ENCODE measurements at places on chromosomes 1 and 21.

DNA sequence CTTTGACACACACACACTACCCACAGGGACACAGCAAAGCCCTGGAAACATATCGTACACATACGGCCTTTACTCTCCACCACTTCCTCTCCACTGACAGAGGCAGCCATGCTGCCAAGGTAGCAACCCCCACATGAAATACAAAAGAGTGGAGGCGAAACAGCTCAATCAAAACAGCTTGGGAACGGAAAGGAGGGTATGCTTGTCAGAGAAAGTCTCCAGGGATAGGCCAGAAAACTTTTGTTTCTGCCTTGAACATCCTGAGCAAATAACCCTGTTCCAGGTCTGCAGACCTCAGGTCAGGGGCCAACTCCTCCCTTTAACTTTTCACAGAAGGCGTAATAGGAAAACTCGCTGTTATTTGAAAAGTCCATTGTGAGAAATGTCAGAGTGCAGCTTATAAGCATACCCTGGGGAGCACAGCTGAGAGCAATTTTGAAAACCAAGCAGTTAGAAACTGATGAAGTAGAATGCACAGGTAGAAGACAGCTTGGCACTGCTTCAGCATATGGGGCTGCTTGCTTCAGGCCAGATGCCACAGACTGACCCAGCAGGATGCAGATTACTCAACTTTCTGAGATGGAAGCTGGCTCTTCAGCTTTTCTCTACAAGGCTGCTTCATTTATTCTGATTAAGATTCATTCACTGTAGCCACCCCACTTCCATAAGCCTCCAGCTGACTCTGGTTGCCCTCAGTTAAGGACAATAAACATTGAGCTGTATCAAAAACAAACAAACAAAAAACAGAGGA lies 18.0 kb downstream of the KIAA0319L start:
- DNase-seq, result no peak

GRCh38 chr1:115059316-115059715 lies 29.7 kb downstream of the TSHB start:
- no peak for DNase-seq

GRCh38 chr1:223680188-223680587 lies 14.7 kb upstream of the CAPN8 start:
- DNase-seq, result no peak

GRCh38 chr1:79903321-79903720 lies 896.8 kb upstream of the ADGRL4 start:
- DNase-seq, result no peak

DNA sequence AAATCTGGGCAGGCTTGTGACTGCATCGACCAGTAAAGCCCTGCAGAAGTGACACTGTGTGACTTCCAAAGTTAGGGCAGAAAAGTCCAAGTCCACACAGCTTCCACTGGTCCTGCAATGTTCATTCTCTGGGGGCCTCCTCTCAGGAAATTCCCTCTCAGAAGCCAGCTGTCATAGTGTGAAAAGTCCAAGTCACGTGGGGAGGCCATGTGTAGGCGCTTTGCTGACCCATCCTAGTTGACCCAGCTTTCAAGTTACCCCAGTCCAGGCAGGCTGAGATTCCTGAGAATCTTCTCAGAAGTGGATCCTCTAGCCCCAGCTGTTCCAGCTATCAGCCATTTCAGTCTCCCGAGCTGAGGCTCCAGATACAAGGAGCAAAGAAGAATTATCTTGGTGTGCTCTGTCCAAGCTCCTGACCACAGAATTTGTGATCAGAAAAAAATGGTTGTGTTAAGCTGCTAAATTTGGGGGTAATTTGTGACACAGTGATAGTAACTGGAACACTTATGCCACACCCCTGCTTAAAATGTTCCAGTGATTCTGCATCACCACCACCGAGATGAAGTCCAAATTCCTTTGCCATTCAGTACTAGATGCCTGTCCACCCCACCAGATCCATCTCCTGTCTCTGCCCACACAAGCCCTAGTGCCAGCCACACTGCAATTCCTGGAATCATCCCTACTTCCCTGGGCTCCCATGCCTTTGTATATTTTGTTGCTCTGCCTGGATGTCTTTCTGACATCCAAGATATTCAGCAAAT lies 2.5 kb upstream of the STUM start:
- no peak for DNase-seq

DNA sequence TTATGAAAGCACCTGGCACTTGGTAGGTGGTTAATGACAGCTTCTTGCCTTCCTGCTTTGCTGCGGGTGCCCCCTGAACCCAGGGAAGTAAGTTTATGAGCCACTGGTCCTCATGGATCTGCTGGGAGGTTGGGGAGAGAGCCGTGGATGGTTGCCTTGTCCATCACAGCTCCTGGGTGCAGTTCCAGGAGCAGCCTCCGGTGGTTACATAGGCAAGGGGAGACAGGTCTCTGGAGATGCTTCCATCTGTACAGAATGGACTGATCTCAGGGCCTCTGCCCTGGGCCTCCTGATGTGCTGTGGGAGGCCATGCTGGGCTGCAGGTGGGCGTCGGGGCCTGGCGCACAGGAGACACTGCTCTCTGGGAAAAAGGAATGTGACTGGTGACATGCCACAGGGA lies 31.6 kb upstream of the ARHGEF10L start:
- DNase-seq, result no peak

GRCh38 chr1:67407498-67407897 lies 22.7 kb downstream of the SERBP1 start:
- no peak for DNase-seq

DNA sequence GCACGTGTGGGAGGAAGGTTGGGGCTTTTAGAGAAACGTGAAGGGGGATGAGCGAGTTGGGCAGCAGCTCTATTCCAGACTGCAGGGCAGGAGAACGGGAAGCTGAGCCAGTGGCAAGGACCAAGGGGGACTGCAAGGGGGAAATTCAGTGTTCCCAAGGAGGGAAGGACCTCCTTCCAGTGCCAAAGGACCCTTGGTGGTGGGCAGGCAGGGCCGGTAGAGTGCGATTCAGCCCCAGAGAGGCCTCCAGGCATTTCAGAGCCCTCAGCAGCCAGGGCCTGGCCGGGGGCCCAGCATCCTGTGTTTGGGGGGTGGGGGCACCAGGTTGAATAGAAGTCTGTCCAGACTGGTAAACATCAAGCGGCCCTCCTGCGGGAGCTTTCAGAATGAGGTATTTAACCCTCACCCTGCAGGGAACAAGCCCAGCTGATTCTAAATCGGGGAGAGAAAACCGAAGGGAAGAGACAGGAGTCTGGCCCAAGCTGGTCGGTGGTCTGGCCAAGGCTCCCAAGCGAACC lies 2.3 kb downstream of the COL9A2 start:
- DNase-seq, result no peak

- DNase-seq, result no peak
Observed at GRCh38 chr1:233379869-233380438, 52.4 kb downstream of the MAP3K21 start.

DNA sequence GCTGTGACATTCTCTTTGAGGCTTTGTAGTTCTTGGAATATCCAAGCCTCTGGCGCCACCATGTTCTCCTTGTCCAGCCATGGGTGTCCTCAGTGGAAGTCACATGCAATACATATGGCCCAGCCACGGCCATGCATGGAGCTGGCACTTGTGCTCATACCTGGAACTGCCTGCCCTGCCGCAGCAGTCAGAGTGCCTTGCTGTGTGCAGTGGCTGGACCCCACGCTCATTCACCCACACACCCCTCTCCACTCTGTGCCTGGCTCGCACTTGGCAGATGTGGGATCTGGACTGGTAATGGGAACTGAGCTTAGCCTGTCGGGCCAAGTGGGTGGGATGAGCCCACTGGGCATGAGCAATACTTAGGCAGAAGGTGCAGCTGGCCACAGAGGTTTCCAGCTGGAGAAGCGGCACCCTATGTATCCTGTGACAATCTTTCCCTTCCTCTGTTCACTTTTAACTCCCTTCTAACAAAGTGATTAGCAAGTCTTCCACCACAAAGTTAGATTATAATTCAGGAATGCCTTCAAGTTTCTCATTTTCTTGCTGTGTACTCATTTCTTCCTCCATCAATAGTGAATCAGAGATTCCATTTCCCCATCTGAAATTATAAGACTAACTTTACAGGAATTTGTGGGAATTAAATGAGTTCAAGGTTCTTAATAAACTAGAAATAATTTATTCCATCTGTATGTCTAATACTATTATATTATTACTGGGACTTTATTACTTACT lies 351.6 kb upstream of the NCAM2 start:
- no peak for DNase-seq

DNA sequence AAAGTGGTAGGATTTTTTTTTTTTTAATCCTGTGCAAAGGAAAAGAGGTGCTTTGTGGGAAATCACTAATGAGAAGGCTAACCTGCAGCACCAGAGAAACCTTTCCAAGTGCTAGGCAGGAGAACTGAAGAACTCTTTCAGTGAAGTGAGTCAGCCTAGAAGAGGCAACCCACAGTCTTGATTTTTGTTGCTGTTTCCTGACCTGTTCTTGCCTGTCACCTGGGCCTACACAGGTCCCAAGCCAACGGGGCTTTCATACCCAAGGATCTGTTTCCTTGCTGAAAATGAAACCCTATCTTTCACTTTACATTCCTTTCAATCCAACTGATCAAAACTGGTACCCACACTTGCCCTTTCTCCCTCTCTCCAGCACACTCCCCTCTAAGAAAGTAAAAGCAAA lies 7.1 kb upstream of the IKBKE start:
- no peak for DNase-seq

- DNase-seq, result no peak
Observed at GRCh38 chr1:41870076-41870562, 48.6 kb downstream of the HIVEP3 start.

DNA sequence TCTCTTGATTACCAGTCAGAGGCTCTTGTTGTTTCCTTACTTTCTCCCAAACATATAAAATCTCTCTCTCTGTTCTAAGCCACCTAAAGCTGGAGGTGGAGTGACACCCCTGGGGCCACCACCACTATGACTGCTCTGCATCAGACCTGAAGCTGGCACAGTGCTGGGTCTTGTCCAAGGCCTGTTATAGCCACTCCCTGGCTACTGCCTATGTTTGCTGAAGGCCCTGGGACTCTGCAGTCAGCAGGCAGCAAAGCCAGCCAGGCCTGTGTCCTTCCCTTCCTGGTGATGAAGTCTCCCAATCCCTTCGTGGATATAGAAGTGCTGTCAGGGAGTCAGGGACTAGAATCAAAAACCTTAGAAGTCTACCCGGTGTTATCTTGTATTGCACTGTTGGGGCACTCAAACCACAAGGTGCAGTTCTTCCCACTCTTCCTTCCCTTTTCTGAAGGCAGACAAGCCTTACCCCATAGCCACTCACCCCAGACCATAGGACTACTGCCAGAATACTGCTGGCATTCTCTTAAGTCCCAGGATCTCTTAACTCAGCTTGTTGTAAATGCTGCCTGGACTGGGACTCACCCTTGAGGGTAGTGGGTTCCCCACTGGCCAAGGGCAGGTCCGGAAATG lies 103.1 kb downstream of the RPS6KC1 start:
- no peak for DNase-seq

GRCh38 chr1:58574816-58575215 lies 2.2 kb downstream of the TACSTD2 start:
- no peak for DNase-seq

GRCh38 chr1:21285055-21285372 lies 5.2 kb downstream of the ECE1 start:
- no peak for DNase-seq

- no peak for DNase-seq
Observed at GRCh38 chr1:101444381-101444780, 207.6 kb downstream of the S1PR1 start.

- DNase-seq, result no peak
Observed at GRCh38 chr1:95888941-95889390, 655.0 kb downstream of the RWDD3 start.

GRCh38 chr21:17454315-17455027 lies 58.4 kb upstream of the CXADR start:
- no peak for DNase-seq

DNA sequence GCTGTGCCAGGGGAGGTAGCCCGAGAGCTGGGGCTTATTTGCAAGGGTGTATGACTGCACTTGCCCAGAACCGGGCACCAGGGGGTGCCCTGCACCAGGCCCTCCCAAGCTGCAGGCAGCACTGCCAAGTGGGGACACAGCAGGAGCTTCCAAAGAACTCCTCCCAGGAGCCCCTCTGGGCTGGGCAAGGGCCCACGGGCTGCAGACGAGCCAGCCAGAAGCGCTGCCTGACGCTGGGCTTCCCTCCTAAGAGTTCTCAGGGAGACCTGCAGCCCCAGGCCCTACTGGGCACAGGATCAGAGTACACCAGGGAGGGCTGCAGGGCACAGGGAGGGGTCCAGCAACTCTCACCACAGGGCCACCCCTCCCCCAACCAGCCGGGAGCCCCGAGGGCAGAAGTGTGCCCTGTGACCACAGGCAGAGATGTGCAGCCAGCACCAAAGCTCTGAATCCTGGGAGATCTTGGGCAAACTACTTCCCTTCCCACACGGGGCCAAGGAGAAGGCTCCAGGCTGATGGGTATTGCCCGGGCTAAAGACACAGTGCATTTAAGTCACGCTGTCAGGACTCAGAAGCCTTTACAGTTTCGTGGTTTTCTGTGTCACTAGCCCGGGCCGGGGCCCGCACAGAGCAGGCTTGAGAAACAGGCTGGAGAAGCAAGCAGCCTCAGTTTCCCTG lies 63.4 kb downstream of the KCNAB2 start:
- no peak for DNase-seq

DNA sequence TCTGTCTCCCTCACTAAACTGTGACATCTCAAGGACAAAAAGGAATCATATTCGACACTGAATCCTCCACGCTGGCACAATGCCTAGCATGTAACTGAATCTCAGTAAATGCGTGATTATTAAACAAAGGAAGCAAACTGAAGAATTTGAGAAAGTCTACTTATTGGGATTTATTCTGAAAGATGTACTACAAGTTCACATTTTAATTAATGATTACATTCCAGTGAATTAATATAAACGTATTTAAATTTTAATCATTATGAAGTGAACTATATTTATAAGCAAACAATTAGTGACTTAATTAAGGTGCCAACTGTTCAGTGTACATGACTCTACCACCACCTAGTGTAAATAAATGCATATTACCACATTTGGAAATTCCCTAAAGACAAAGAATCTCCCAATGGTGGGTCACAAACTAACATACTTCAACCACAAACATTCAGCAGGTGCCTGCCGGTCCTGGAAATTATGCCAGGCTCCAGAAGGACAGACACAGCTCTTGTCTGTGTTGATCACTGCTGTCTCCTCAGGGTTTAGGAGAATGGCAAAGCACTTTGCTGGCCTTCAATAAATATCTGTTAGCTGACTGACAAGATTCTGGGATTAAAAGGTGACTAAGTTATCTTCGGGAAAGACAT lies 56.3 kb downstream of the SMYD3 start:
- DNase-seq, result no peak

DNA sequence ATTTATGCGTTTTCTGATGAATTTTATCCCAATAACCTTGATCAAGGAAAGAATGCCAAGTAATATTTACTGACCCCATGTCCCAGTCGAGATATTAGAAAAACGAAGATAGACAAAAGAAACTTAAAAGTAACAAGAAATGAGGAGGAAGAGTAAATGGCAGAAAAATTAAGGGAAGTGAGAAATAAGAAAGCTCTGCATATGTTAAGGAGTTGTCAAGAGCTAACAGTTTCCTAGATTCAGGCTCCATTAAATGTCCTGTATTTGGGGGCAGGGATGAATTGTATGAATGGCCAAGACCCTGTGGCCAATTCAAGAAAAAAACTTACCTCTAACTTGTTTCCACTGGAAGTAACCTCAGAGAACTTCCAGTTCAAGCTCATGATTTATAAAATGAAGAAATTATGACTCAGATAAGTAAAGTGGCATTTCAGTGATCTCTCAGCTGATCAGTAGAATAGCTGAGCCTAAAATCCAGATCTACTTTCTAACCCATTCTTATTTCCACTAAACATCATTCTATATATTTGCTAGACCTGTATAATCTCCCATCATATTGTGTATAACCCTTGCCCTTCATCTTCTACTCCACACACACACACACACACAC lies 73.2 kb downstream of the ZC3H11B start:
- DNase-seq, result no peak

Measured in stimulated activated CD8-positive, alpha-beta memory T cell treated with anti-CD3 and anti-CD28 coated beads, Interleukin-7, amount 100 ng/mL, for 4 hours (primary cell).